CD4-positive, alpha-beta T cell treated with Interleukin-6 at 100 ng/mL for 8 hours (primary cell): ENCODE measurements at places on chromosomes 11 and 22.

- no peak for DNase-seq
Measured at GRCh38 chr11:87076874-87077429, 39.2 kb downstream of the TMEM135 start.

GRCh38 chr11:28146123-28146751 is 38.0 kb downstream of the METTL15 start:
- DNase-seq, result no peak

DNA sequence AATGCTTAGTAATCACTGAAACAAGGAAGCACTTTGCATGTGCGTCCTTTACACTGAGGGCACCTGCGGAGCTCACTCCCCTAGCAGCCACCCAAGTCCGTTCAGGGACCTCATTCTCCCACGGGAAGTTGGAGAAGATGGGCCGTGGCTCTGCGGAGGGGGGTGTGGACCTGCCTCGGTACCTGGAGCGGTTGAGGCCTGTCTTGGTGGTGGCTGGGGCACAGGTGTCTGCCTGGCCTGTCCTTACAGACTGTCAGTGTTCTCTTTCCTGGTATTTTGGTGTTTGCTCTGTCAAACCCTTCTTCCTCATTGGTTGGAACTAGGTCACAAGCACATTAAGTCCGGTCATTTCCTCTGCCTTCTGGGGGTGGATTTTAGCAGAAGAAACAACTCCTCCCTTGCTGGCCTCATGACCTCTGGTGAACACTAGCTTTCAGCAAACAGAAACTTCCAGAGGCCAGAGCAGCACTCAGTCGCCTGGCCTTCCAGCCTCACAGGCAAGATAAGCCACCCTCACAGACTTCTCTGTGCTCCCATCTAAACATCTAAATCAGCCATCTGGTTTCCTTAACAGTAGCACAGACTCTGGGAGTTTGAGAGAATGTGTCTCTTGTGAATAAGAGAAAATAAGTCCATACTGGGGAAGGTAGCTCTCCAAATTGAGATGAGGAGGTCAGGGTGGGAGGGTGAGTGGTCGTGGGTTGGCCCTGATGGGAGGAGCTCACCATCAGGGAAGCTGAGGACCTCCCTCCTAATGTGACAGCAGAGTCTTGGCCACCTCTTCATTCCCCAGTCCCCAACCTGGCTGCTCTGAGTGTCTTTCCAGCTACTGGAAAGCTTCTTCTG is 8.6 kb downstream of the SNAP29 start:
- DNase-seq, result peak; percentile 4

GRCh38 chr11:77428598-77428997 is 45.3 kb downstream of the PAK1 start:
- DNase-seq, result no peak

DNA sequence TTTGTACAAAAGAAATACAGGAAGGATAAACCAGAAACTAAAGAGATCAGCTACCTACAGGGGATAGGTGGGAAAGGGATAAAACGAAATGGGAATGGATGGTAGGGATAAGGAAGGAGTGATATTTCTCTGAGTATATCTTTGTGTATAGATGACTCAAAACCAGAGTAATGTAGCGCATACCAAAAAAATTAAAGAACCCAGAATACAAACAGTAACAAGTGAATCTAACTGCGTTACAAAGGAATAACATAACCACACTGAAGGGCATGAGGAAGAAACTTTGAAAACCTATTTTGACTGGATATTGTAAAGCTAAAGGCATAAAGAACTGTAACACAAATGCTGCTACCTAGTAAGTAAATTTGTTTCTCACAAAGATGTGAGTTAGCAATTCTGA is 37.9 kb downstream of the MAPK1 start:
- no peak for DNase-seq

GRCh38 chr11:980438-981357 is 55.0 kb downstream of the AP2A2 start:
- no peak for DNase-seq

DNA sequence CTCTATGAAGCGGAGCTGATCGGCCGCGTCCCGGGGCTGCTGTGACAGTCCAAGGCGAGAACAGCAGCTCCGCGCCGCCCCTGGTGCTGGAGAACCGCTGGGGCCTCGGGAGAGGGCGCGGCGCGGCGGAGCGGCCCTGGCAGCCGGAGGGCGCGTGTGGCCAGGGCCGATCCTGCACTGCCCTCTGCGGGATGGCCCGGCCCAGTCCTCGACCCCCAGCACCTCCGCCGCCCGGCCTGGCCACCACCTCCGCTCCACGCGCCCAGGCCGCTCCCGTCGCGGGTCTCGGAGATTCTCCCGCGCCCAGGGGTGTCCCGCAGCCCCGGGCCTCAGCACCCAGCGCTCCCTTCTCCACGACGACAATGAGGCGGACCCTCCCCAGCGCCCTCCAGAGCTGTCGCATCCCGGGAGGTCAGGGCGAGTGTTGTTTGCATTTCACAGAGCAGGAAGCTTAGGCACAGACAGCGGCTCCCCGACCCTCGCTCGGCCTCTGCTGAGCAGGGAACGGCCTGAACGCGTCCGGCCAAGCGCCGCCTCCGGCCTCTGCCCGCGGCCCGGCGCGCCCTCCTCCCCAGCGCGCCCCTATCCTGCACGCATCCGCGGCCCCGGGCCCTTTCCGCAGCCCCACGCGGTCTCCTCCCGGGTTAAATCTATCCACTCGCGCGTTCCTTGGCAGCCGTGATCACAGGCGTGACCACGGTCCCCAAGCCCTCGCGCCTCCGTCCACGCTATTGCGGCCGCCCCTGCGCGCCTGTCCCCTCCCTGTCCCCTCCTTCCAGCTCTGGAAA is 109.7 kb downstream of the WNT7B start:
- DNase-seq, result no peak

DNA sequence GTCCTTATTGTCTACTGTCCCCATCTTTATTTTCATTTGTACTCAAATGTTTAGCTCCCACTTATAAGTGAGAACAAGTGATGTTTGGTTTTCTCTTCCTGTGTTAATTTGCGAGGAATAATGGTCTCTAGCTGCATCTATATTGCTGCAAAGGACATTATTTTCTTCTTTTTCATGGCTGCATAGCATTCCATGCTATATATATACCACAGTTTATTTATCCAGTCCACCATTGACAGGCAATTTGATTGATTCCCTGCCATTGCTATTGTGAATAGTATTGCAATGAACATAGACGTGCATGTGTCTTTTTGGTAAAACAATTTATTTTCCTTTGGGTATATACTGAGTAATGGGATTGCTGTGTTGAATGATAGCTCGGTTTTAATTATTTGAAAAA is 1545.8 kb upstream of the RAG2 start:
- no peak for DNase-seq

DNA sequence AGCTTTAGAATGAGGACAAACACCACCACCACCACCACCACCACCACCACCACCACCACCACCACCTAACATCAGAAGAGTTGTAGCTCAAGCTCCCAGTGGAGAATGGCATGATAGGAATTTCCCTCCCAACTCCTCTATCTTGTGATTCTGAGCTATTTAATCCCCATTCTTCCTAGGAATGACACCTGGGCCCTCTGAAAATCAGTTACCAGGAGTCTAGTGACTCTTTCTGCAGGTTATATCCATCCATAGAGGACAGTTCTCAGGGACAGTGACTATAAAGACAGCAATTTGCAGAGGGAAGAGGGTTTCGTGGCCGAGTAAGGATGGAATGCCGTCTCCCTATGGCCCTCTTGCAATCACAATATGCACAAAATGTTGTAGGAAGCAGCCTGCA is 27.8 kb downstream of the MYH9 start:
- DNase-seq, result no peak

DNA sequence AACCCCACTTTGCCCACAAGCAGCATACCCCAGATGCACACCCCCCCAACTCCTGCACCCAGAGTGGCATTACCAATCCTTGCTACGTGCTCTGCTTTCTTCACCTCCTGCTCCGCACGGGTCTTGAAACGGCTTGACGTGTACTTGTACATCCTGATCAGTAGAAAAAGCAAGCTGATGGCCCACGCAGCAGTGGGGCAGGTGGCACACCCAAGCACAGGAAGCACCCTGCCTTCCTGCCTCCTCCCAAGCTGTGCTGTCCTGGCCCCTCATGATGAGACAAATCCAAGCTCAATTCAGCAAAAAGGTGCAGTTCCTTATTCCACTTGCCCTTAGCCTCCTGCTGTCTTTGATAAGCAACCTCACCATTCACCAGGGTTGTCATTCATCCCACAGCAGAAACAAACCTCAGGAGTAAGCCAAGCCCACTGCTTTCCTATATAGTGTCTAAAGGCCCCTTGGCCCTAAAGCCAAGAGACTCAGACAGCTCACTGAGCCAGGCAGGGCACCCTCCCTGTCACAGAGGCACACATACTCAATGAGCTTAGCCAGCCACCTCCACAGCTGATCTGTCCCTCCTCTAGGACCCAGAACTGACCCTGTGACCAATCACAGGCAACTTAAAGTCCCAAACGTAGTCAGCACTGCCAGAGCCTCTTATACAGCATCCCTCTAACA is 27.8 kb downstream of the MORC2 start:
- DNase-seq, result peak; percentile 70

DNA sequence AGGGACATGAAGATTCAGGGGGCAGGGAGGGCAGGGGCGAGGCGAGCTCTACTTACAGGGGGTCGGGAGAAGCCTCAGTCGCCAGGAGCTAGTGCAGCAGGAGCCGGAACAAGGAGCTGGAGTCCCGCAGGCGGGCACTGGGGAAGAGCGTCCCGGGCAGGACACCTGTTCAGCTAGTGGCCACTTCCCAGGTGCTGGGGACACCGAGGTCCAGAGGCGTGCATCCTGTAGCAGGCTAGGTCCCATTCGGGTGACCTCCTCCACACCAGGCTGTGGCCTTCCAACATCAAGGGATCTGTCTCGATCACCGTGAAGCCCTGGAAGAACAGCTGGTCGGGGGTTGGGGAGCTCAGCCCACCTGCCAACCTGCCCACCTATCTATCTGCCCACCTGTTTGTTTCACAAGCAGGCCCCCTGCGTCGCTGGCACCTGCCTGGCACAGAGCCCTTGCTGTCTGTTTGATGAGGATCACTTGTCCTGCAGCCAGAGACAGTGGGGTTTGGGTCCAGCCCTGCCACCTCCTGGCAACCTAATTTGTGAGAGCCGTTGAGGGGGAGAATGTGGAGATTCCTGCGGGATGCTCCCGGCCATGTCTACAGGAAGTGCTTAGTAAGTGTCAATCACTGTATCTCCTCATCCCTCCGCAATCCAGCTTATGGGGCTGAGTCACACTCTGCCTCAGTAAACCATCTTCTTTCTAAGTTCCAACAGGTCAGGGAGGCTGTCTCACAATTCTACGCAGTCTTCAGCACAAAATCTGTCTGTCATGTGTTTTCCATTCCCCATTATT is 940.9 kb downstream of the BRD1 start:
- DNase-seq, result no peak

GRCh38 chr11:121435551-121436511 is 16.3 kb upstream of the SORL1 start:
- no peak for DNase-seq

- no peak for DNase-seq
Measured at GRCh38 chr11:62600367-62601121, 1.1 kb downstream of the MTA2 start.

- peak; percentile 70 for DNase-seq
Measured at GRCh38 chr11:3836903-3837302, 3.9 kb downstream of the RHOG start.

DNA sequence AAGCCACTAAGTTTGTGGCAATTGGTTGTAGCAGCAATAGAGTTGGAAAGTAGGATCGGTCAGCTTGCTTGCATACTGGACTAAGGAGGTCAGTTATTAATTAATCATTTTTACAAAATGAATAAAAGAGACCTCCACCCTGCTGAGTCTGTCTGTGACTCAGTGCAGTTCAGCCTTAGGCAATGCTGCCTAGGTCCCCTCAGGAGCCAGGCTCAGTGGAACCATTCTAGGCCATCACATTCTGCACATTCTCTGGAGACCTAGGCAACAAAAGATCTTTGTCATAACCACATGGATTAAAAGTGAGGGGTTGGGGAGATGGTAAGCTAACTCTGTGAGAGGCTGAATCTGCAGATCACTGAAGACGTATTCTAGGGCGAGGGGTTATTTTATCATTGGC is 178.7 kb upstream of the CADM1 start:
- no peak for DNase-seq

- no peak for DNase-seq
Measured at GRCh38 chr11:118064956-118065355, 11.9 kb upstream of the TMPRSS4 start.

DNA sequence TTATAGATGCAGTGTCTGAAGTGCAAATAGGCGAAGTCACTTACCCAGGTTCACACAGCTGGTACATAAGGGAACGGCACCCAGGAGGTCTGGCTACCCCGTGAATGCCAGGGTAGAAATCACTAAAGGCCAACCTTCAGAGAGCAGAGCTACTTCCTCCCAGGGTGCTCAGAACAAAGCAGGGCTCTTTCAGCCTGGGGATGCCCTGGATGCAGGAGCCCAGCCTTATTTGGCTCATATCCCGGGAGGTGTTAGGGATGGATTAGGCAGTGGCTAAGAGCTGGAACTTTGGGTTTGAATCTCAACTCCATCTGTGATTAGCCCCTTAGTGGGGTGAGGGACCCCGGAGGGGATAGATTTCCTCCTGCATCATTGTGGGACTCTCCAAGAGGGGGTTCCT is 33.1 kb upstream of the ASPHD2 start:
- DNase-seq, result no peak
